Large intestine (tissue), 12 donors: ENCODE measurements at places on chromosomes 7 and 10. TPM values are rescaled to one million over a fixed set of nuclear protein-coding genes. Genes with fewer than 3 reads are reported as not detected.

Gene INA
- polyA plus RNA-seq = 16.9 TPM

Gene NOS3
- polyA plus RNA-seq = 10.3 TPM

Gene UPK3B
- polyA plus RNA-seq = 48.0 TPM

Gene KIAA1549
- polyA plus RNA-seq = 3.9 TPM

Gene UCMA
- not detected for polyA plus RNA-seq

Gene ORC5
- 17.4 TPM for polyA plus RNA-seq

Gene ZPBP
- 0.06 TPM for polyA plus RNA-seq

Gene SLC16A9
- 2.6 TPM for polyA plus RNA-seq

Gene PLEKHA1
- polyA plus RNA-seq = 65.6 TPM

Gene C7orf33
- not detected for polyA plus RNA-seq

Gene OPN1SW
- 0.18 TPM for polyA plus RNA-seq

Gene FBXL15
- 22.8 TPM for polyA plus RNA-seq

Gene SLC29A4
- polyA plus RNA-seq = 22.7 TPM

Gene CLCN1
- 1.6 TPM for polyA plus RNA-seq

Gene MEOX2
- 3.3 TPM for polyA plus RNA-seq

Gene IKZF5
- polyA plus RNA-seq = 18.2 TPM

Gene PKD1L1
- 1.0 TPM for polyA plus RNA-seq

Gene ADK
- polyA plus RNA-seq = 30.1 TPM

Gene NPC1L1
- 63.9 TPM for polyA plus RNA-seq

Gene HECTD2
- polyA plus RNA-seq = 14.5 TPM

Gene SLC18A3
- 3.5 TPM for polyA plus RNA-seq

Gene DDIT4
- polyA plus RNA-seq = 47.2 TPM

Gene GIMAP8
- polyA plus RNA-seq = 6.3 TPM

Gene CYTH3
- 30.9 TPM for polyA plus RNA-seq

Gene SLC25A40
- 36.1 TPM for polyA plus RNA-seq
